ENCODE measurements at places on chromosomes 5 and 9. TPM values are rescaled to one million over a fixed set of nuclear protein-coding genes. Genes with fewer than 3 reads are reported as not detected.

The ADAMTS6 gene
- 0.93 TPM for total RNA-seq

The PNPLA7 gene
- total RNA-seq: 1.8 TPM

The HDAC3 gene
- 91.9 TPM for total RNA-seq

The HEMGN gene
- not detected for total RNA-seq

The FEM1C gene
- 27.5 TPM for total RNA-seq

The TAS2R1 gene
- not detected for total RNA-seq

The TEX10 gene
- 53.0 TPM for total RNA-seq

The CBY3 gene
- not detected for total RNA-seq

The SEMA5A gene
- 0.02 TPM for total RNA-seq

The PIP5KL1 gene
- total RNA-seq: 37.6 TPM

The ANXA1 gene
- 486 TPM for total RNA-seq

The SPATA31C1 gene
- not detected for total RNA-seq

The ENHO gene
- 6.1 TPM for total RNA-seq

The TMOD1 gene
- 4.4 TPM for total RNA-seq

The HK3 gene
- total RNA-seq: 0.30 TPM
